Stimulated activated CD4-positive, alpha-beta T cell treated with anti-CD3 and anti-CD28 coated beads, Interleukin-4, amount 100 ng/mL, for 48 hours (primary cell): ENCODE measurements at places on chromosomes 5 and 9.

GRCh38 chr9:89881431-89881830 is 276.6 kb downstream of the GADD45G start:
- no peak for DNase-seq

GRCh38 chr5:111321376-111321775 is 97.2 kb downstream of the CAMK4 start:
- no peak for DNase-seq

GRCh38 chr5:59099270-59099994 is 516.6 kb downstream of the RAB3C start:
- DNase-seq, result peak; percentile 18

- DNase-seq, result no peak
Measured at GRCh38 chr9:16627967-16628366, 242.5 kb downstream of the BNC2 start.

DNA sequence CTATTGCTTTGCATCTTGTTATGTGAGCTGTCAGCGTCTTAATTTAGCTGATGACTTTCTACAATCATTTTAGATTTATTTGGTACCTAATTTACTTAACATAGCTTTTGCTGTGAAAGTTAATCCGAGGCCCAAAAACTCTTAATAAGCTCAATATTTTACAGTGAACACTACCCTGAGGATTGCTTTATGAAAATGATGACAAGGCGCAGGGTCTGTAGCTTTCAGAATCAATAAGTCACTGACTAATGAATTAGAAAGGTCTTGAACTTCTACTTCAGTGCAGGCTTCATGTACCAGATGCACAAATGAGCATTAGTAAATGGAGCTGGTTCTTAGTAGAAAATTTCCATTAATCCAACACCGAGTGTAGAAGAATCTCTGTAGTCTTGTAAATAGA is 81.4 kb upstream of the ZNF366 start:
- DNase-seq, result no peak

DNA sequence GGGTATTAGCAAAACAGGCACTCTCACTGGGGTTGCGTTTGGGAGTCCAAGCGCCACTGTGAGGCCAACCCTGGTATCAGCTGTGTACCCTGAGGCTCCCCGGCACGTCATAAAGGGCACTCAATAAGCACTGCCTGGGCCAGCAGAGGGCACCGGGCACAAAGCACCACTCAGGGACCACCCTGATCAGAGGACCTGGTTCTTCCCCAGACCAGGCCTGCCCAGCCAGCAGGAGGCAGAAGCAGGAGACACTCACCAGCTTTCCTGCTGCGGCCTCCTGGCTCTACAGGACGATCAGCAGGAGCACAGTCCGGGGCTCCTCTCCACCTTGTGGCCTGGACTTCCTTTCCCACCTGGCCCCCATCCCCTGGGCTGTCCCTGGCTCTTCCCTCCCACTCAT is 12.6 kb downstream of the MGAT1 start:
- no peak for DNase-seq

DNA sequence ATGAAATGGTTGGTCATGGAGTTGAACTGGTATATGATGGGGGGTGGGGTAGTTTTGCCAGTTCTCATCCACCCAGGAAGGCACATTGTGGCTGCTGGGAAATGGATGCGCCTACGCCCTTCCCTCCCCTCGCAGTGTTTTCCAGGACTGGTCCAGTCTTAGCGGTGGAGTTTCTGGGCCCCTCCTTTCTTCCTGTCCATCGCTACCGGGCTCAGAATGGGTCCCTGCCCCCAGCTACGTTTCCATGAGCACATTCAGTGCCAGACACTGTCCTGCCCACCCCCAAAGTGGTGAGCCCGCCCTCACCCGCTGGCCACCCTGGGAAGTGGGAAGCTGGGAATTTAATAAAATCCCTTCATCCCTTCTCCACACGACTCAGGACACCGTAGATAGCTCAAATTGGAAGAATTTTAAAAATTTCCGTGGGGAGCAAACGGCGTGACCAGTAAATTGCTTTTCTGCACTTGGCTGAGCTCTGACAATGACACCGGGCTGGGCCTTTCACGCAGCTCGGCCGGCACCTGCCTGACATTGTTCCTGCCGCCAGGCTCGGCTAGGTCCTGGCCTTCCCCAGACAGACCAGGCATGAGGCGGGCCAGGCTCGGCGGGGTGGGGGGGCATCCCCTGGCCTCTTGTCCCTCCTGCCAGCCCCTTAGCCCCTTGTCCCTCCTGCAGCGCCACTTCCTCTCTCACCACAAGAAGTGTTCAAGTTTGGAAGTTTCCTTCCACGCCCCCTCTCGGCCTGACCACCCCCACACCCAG is 3.6 kb downstream of the FGF18 start:
- no peak for DNase-seq

DNA sequence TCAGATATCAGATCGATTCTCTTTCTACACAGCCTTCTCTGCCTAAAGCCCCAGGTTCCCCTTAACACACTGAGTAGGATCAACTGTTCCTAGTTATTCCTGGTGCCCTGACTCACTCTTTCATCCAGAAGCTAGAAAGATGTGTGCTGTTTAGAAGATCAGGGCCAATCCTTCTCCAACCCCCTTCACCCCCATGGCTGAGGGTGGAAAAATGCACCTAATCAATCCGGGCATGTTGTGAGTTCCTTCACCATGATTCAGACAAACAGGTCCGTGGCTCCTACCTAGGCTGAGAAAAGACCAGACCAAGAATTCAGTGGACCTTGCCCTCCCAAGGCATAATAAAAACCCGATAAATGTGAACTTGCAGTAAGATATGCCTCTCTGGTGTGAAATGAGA is 85.4 kb upstream of the EQTN start:
- no peak for DNase-seq

GRCh38 chr5:131814990-131815389 is 18.2 kb upstream of the FNIP1 start:
- no peak for DNase-seq

GRCh38 chr5:125483609-125484008 is 737.2 kb upstream of the ZNF608 start:
- DNase-seq, result no peak

DNA sequence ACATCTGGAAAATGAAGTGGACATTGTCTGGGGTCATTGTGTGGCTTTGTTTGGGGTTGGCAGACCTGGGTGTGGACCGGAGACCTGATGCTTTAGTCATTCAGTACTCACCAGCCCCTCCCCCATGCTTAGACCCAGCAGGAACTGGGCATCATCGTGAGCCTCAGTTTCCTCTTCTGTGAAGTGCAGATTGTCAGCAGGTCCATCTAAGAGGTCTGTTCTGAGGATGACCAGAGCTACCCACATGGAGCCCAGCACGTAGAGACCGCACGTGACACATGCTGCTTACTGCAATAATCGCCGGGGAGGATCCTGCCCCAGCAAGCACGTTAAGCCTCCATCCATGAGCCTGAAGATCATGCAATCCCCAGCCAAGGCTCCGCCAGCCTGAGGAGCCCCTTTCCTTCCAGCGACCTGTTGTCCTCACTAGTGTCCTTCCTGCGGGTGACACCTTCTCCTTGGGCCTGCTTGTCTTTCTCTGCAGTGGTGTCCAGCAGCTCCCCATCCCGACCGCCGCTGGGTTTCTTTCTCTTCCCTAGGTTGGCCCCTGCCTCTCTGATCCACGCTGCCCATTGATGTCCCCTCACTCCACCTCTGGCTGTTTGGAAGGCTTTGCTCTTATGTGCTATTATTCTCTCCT is 26.7 kb upstream of the IRX4 start:
- no peak for DNase-seq

- DNase-seq, result no peak
Measured at GRCh38 chr9:116342061-116342460, 188.5 kb downstream of the PAPPA start.

DNA sequence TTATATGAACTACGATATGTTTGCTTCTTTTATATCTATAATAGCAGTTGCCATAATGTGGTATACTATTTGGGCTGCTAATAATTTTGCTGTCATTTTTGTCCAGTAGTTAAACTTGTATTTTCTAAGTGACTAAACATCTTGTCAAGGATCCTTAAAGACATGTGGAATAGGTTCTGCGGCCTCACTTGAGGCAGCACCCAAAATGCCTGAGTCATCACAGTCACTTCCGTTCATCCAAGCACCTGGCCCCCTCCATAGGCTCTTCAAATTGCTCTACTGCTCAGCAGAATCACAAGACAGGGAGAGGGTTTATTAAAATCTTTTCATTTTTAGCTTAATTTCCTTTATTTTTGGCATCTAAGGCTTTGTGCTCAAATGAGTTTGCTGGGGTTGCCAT is 259.1 kb downstream of the AOPEP start:
- DNase-seq, result no peak

DNA sequence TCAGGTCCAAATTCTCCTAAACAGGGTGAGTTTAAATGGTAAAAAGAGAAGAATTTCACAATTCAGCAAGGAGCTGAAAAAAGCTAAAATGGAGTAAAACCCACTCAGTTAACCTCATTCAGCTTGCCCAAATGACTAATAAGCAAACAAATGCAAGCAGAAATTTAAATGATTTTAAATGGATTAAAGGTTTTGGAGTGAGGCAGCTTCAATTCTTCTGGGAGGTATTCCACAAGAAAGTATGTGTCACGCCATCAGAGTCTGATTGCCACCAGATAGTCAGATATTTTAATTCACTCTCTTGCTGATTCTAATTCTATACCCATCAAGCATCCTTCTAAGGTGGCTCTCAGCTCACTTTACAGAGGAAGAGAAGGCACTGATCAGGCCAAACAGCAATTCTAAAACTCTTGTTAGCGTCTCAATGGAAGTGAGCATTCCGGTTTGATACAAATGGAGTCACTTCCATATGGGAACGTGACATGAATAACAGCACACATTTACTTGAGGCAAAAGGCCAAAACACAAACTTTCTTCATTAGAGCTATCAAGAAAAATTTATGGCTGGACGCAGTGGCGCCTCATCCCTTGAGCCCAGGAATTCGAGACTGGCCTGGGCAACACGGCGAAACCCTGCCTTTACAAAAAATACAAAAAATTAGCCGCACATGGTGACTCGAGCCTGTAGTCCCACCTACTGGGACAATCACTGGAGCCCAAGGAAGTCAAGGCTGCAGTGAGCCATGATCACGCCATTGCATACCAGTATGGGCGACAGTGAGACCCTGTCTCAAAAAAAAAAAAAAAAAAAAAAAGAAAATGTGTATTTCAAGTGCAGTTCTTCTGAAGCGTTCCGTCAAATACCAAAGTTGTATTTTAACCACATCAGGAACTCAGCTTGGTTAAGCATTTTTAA is 2.0 kb downstream of the CLK4 start:
- DNase-seq, result no peak

DNA sequence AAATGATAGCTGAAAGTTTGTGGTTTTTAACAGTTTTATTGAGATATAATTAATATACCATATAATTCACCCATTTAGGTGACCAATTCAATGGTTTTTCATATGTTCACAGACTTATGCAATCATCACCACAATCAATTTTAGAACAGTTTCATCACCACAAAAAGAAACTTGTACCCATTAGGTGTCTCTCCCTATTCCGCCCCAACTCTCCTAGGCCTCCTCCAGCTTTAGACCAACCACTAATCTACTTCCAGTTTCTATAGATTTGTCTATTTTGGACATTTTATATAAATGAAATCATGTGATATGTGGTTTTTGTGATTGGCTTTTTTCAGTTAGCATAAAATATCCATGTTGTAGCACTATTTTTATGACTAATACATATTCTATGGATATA is 38.6 kb downstream of the YTHDC2 start:
- DNase-seq, result no peak

GRCh38 chr9:123335193-123335985 is 20.6 kb upstream of the CRB2 start:
- DNase-seq, result no peak

- DNase-seq, result no peak
Measured at GRCh38 chr9:86021166-86021565, 78.2 kb downstream of the GOLM1 start.

- DNase-seq, result no peak
Measured at GRCh38 chr9:85223506-85224125, 518.1 kb downstream of the AGTPBP1 start.

- DNase-seq, result no peak
Measured at GRCh38 chr9:28668158-28668557, 1094.9 kb upstream of the C9orf72 start.

- DNase-seq, result no peak
Measured at GRCh38 chr9:113614843-113615648, 151.5 kb downstream of the RGS3 start.

DNA sequence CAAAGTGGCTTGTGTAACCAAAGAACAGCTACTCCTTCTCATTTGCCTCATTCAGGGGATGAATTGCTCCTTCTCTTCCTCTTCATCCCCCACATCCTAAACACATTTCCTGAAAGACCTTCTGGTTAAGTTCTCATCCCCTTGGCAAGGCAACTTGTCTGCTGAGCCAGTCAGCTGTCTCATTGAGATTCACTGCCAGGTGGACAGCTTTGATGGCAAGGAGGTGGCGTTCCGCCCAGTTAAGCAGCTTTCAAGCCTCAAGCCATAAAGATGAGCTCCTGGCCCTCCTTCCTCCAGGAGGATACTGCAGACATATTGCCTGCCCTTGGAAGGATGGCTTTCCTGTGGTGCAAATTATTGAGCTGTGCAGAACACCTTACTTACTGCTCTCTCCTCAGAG is 448.6 kb upstream of the MPDZ start:
- DNase-seq, result no peak

DNA sequence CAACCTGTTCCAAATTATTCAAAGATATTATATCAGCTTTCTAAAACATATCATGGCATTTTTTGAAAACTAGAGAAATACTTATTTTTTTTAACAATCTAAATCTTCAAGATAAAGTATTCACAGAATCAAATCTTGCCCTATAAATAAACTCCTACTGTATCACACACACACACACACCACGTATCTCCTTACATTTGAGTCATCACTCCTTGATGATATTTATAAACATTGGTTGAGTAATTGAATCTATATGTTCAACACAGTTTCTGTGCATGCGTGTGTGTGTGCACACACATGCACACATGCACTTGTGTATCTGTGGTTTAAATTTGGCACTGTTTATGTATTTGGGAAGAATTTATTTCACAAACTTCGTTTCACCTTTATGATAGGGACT is 1716.4 kb downstream of the EFNA5 start:
- DNase-seq, result no peak

DNA sequence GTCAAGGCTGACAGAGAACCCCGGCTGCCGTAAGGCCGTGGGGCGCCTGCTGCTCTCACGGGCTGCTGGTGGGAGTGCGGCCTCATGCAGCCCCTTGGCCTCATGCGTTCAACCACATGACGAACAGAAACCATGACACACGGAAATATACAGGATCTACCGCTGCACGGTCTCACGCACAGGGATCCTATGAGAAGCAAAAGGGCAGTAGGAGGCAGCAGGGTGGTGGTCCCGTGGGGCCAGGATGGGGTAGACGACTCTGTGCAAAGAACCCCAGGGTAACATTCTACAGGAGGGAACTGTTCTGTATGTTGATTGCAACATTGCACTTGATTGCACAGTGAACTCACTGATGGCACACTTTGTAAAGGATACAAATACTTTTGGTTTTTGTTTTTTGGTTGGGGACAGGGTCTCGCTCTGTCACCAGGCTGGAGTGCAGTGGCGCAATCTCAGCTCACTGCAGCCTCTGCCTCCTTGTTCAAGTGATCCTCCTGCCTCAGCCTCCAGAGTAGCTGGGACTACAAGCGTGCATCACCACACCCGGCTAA is 51.6 kb downstream of the NACC2 start:
- no peak for DNase-seq

GRCh38 chr5:78273436-78273835 is 21.1 kb downstream of the AP3B1 start:
- DNase-seq, result no peak

- DNase-seq, result no peak
Measured at GRCh38 chr5:127634007-127634406, 14.9 kb upstream of the CTXN3 start.
